ENCODE measurements at places on chromosomes 7 and 10.

DNA sequence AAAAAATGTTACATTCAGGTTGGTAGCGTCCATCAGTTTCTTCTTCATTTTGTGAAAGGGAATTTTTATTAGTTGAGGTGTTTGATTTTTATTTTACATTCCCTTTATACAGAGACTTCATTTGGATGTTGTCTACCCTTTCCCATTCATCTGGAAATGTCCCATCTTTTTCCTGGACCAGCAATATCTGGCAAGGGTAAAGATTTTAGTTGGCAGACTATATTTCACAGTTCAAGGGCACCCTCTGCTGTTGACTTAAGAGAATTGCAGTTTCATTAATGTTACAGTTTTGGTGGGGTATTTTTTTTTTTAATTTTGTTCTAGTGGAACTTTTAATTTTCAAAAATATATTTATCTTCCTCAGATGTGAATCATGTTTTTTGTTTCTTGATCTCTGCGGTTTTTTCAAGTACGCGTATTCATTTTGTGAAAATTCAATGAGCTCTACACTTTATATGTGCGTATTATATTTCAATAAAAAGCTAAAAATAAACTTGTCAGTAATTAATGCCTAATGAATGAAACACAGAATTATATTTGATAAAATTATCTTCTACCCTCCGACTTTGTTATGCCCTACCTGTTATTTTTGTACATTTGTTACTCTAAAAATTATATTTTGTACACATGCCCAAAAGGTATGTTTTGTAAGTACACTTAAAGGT lies 97.9 kb upstream of the KLF14 start:
- DNase-seq = no peak

DNA sequence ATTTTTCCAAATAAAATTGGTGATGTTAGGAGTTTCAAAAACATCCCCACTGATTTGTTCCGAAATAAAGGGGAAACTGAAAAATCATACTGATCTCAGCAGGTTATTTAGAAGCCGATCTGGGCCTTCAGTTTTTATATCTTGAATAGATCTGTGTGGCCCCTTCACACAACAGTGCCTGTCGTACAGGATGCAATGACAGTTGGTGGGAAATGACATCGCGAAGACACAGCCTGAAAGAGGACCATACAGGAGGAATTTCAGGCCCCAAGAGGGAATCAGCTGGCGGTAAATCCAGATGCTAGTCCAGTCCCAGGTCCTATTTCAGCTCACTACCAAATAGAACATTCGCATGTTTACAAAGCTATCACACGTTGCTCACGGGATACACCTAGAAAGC lies 3.0 kb downstream of the H2BK1 start:
- DNase-seq = no peak

DNA sequence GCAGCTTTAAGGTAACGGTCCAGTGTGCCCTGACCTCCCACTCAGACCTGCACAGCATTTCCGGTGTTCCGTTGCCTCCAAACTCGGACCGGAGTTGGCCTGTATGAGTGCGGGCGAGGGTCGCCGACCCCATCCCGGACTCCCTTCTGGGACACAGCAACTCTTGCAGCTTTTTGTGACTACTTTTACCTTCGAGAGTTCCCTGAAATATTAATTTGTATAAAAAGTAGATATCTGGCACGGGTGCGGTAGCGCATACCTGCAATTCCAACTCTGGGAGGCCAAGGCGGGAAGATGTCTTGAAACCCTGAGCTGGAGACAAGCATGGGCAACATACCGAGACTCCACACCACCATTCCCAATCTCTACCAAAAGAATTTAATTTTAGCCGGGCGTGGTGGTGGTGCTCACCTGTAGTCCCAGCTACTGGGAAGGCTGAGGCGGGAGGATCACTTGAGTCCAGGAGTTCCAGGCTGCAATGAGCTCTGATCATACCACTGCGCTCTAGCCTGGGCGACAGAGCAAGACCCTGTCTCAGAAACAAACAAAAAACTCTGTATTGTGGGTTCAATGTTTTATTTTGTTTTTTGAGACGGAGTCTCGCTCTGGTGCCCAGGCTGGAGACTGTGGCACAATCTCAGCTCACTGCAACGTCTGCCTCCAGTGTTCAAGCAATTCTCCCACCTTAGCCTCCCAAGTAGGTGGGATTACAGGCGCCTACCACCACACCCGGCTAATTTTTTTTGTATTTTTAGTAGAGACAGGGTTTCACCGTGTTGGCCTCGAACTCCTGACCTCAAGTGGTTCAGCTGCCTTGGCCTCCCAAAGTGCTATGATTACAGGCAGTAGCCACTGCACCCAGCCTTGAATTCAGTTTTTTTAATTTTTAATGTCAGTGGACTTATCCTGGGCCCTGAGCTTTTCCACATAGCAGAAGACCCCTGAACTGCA lies 1.1 kb upstream of the PPP1R35 start:
- no peak for DNase-seq

- no peak for DNase-seq
Observed at GRCh38 chr10:71584461-71584860, 135.1 kb downstream of the C10orf105 start.

DNA sequence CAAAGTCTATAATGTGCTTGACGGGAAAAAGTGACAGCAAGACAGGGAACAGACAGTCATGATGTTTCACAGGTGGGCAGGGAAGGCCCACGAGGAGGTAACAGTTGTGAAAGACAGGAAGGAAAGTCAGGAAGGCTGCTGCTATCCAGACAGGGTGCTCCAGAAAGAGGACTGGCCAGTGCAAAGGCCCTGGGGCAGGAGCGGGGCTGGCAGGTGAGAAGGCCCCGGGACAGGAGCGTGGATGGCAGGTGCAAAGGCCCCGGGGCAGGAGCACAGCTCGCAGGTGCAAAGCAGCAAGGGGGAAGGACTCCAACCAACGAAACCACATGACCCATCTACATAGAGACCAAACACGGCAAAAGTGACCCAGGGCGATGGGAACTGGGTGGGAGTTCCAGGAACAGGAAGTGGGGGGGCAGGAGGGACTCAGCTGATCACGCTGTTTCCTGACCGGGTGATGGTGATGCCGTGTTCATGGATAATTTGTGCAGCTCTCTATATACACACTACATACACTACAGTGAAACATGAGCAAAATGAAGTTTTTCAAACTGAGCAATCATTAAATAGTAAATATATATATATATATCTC lies 138.2 kb downstream of the MAD1L1 start:
- DNase-seq = no peak

DNA sequence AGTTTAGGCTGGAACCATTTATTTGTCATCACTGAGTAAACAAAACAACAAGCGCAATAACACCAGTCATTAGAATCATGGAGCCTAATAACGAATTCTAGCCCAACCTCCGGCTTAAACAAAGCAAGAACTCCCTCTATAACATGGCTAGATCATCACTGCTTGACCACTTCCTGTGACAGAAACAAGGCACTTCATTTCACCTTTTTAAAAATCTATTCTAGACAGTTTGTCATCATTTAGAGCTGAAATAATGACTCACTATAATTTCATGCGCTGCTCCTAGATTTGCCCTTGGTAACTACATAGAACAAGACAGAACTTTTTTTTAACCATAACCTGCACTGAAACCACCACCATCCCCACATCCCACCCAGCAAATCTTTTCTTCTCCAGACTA lies 81.3 kb downstream of the OSBPL3 start:
- no peak for DNase-seq

DNA sequence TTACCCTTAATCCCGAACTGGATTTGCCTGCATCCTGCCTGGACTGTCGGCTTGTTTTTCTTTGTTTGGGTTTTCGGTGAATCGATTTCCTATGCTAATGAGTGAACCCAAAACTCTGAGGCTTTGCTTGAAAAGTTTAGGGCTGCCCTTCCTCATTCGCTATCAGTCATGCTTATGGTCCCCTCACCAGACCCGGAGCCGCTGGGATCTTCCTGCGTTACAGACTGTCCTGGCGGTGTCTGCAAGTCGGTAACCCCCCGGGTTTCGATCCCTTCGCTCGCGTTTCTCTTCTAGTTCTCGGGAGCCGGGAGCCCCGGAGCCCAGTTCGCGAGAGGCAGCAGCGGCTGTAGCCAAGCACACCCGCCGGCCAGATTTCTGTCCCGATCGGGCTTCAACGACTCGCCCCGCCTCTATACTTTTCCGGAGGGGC lies 2.2 kb downstream of the EMX2 start:
- no peak for DNase-seq

- DNase-seq = no peak
Observed at GRCh38 chr7:74174606-74175082, 488 bp downstream of the EIF4H start.

DNA sequence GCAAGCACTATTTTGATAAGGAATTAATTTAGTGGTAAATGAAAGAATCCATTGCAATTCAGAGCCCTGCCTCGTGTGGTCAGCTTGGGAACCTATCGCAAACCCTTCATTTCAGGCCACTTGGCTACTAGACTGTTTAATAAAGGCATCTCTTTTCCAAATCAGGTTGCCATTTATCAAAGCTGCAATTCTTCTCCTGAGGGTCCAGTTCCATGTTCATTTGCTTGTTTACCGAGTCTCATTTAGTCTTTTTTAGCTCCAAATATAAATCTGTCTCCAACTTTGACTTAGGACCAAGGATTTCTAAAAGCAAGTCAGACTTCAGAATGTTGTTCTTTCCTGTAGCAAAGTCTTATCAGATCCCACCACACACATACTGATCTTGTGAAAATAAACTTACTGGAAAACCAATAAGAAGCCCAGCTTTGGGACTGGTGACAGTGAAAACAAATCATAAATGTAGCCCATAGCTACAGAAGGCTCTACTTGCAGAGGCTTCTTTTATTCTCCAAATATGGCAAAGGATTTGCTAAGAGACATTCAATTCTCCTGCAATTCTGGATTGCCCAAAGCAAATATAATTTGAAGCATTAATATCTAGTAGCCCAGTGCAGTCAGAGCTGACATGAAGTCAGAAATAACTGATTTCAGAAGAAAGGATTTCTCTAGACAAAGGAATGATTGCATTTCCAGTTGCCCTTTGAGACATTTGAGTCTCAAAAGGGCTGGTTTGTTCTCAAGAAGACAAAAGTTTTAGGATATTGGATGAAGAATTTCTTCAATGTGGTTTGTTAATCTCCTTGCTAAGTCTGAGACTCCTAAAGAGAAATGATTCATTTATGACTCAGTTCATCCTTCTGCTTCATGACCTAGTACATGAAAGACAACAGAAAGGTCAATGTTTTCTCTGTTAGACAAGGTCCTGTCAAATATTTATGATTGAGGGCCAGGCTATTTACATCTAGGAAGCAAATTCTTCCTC lies 28.0 kb downstream of the PPP1R3C start:
- DNase-seq = no peak

DNA sequence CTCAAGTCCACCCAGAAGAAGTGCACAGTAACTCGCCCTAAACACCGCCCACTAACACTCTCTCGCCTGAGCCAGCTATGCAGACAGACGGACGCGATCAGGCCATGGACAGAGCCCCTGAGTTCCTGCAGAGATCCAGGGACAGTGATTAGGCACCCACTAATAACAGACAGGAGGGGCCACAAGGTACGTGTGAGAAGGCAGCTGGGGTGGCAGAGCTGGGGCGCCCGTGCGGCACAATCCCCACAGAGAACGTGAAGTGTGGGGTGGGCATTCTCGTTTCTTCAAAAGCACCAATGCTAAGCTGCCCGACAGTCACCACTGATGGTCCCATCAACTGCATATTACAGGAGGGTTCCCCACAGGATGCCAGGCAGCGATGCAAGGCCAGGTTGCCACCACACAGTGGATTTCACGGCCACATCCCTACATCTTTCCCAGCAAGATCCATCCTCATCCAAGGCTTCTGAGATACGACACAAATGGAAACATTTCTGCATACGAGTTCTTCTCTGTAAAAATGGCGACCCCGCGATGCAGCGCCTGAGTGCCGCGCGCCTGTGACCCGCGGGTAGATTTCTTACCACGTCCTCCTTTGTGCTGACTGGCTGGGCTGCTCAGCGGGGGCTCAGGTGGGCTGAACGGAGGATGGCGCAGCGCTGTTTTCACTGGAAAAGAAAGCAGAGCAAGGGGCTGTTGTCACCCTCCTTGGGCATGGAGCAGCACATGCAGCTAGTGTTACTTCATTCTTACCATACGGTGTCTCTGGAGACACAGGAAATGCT lies 237.5 kb downstream of the TNS3 start:
- DNase-seq = no peak

GRCh38 chr7:25485026-25485425 lies 256.7 kb upstream of the NPVF start:
- no peak for DNase-seq

GRCh38 chr10:1107679-1108078 lies 51.5 kb downstream of the WDR37 start:
- DNase-seq = no peak

DNA sequence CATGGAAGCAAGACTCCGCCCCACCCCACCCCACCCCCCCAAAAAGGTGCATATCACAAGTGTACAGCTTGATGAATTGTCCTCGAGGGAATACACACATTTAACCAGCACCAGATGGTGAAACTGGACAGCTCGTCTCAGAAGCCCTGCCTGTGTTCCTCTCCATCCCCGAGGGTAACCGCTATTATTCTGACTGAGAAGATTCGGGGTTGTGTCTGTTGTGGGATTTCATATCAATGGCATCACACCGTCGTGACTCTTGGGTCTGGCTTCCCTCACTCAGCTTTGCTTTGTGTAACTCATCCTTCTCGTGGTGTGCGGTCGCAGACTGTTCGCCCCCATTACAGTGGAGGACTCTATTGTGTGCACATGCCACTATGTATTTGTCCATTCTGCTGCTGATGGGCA lies 18.9 kb downstream of the PODXL start:
- no peak for DNase-seq

DNA sequence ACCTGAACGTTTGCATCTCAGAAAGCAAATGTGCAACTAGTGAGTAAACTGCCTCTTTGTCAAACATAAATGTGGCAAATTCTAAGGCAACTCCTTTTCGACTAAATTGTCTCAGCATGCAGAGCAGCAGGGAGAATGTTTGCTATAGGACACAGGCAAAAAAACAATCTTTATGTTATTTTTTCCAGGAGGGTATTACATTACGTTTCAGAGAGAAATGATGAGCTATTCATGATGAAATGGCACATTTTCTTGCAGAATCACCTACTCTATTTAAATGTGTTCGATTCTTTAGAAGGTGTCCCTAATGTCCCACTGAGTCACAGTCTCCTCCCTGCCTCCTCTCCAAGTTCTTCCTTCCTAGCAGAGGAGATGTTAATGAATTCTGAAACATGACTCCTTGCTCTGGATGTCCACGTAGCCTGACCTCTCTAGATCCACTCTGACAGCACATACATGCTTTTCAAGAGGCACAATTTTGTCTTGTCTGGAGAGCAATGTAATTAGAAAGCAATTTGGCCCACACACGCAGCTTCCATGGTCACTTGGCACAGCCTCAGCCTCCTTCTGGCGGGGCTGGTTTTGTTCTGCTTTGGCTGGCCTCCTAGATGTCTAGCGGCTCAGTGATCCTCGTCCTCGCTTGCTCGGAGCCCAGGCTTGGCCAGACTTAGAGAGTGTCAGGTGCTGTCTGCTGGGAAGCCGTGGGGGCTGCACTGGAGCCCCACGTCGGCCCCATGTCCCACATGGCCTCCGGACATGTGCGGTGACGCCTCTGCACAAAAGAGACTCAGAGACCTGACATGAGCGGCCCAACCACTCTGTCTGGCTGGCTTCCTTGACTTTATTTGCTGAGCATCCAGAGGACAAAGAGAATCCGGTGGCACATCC lies 125.7 kb upstream of the ZNF438 start:
- DNase-seq = no peak

Data from T1000 (cell line).